ENCODE measurements at places on chromosomes 7 and 10.

GRCh38 chr7:96328016-96328415 lies 6.1 kb upstream of the SLC25A13 start:
- DNase-seq, result no peak

DNA sequence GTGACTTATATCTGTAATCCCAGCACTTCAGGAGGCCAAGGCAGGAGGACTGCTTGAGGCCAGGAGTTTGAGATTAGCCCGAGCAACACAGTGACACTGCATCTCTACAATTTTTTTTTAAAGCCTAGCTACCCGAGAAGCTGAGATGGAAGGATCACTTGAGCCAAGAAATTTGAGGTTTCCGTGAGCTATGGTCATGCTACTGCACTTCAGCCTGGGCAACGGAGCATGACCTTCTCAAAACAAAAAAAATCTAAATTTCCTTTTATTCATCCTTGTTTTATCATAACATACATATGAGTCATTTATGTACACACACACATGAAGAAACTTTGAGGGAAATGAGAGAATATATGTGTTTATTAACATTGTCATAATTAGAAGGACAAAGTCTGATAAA lies 277.5 kb upstream of the MAGI2 start:
- DNase-seq, result no peak

GRCh38 chr10:29386342-29386999 lies 97.6 kb downstream of the LYZL1 start:
- DNase-seq, result no peak

DNA sequence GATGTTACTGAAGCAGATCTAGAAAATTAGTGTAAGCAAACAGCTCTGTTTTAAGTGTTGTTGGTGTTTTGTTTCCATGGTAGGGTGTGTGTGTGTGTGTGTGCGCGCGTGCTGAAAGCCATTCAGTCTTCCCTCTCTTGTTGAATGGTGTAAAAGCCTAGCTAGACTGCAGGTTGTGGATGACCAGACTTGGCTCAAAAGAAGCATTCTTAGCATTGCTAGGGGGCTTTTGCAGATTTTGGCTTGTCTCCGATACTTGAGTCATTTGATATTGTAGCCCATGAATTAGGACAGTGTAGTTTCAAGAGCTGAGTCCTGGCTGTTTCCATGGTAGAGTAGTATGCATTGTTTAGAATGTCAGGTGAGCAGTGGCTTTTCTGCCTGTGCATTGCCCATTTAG lies 99.1 kb downstream of the SND1 start:
- DNase-seq, result no peak

DNA sequence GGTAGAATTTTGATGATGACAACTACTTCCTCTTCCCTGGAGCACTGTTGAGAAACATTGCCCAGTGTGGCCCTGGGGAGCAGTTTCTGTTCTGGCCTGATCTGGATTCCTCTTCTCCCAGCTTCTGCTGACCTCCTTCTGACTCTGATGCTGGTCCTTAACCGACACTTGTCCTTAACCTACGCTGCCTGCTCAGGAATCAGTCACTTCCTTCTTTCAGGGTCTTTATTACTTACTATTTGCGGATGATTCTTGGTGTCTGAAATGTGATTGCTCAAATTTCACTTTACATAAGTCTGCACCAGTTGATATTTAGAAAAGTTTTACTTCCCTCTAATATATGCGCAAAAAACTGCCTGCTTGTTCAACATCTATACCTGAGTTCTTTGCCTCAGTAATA lies 164.1 kb downstream of the PTEN start:
- DNase-seq, result no peak

- DNase-seq, result no peak
Observed at GRCh38 chr7:120233338-120233737, 39.6 kb upstream of the KCND2 start.

GRCh38 chr10:61029411-61029810 lies 85.4 kb upstream of the RHOBTB1 start:
- no peak for DNase-seq

GRCh38 chr10:31936933-31937332 lies 8.3 kb upstream of the ARHGAP12 start:
- no peak for DNase-seq

DNA sequence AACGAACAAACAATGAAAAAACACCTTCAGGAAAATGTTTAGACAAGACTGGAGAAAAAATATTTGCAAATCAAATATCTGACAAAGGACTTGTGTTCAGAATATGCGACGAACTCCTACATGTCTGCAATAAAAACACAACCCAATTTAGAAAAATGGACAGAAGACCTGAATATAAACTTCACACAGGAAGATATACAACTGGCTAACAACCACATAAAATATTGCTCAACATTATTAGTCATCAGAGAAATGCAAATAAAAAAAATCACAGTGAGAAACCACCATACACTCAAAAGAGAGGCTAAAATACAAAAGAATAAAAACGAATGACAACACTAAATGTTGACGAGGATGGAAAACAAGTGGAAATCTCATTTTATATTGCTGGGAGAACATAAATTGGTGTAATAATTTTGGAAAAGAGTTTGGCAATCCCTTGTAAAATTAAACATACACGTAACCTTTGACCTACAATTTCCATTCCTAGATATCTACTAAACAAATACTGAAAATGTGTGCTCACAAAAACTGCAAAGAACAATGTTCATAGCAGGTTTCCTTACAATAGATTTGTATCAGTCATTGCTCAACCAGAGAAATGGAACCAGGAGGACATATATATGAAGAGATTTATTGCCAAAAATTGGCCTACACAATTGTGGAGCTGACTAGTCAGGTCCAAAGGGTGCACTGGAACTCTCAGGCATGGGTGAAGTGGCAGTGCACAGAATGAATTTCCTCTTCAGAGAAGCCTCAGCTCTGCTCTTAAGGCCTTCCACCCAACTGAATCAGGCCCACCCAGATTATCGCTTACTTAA lies 82.9 kb upstream of the OGDHL start:
- DNase-seq, result no peak

GRCh38 chr10:85920311-85920710 lies 446.3 kb downstream of the GRID1 start:
- DNase-seq, result no peak

- DNase-seq, result no peak
Observed at GRCh38 chr10:62466590-62466989, 92.4 kb downstream of the ZNF365 start.

DNA sequence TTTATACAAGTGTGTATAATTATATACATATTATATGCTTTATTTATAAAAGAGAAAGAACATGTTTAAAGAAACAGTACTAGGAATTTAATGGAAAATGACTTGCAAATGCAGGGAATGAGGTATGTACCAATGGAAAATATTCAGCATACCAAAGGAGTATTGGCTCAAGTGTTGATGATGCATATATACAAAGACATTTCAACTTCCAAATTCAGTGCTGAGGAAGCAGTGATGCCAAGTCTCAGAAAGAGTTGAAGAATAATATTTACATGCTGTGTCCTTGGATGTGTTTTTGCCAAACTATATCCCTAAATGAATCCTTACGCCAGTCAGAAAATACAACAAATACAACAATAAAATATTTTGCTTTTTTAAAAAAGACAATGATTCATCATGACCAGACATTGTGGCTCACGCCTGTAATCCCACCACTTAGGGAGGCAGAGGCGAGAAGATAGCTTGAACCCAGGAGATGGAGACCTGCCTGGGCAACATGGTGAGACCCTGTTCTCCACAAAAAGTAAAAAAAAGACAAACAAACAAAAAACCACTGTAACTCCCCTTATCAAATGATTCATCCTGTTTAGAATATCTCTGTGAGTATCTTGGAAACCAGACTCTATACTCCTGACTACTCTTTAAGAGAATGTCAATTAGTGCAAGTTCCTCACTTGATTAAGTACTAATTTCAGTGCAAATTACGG lies 157.2 kb downstream of the CHRM2 start:
- no peak for DNase-seq

DNA sequence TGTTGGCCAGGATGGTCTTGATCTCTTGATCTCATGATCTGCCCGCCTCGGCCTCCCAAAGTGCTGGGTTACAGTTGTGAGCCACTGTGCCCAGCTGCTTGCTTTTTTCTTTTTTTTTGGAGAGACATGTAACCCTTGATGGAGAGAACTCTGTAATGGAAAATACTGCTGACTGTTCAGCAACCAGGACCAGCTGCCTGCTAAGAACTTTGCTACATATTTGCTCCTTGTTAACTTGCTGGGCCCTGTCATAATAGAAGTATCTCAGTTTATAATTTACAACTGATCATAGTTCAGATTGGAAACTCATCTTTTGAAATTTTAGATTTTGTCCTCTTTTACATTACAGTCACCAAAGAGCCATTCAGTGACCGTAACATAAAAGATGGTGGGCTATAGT lies 34.9 kb downstream of the TASOR2 start:
- DNase-seq, result no peak

- no peak for DNase-seq
Observed at GRCh38 chr7:155339474-155339873, 41.8 kb downstream of the INSIG1 start.

- no peak for DNase-seq
Observed at GRCh38 chr7:78967046-78967445, 486.4 kb downstream of the MAGI2 start.

DNA sequence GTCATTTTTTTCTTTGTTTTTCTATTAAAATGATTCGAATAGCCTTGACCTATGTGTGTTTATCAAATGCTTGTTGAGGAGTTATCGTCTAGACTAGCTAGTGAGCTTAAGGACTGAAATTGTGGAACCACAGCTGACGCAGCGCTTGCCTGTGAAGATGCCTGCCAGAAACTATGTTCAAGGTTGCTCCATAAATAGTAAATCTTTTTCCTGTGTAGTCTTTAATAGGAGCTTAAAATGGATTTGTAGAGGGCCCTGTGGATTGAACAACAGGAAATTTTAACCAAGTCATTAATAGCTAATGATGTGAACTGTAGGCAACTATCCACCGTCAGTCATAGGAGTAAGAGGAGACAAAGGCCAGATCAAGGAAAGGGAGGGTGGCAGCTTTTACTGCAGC lies 145.1 kb downstream of the GNAI1 start:
- DNase-seq, result no peak

GRCh38 chr10:128065881-128066534 lies 60.2 kb downstream of the MKI67 start:
- DNase-seq, result no peak

GRCh38 chr10:11109590-11109989 lies 91.9 kb downstream of the CELF2 start:
- no peak for DNase-seq

- no peak for DNase-seq
Observed at GRCh38 chr7:40133561-40134427, 628 bp downstream of the MPLKIP start.

- DNase-seq, result no peak
Observed at GRCh38 chr7:149878523-149878921, 4.8 kb downstream of the ATP6V0E2 start.

GRCh38 chr10:46020344-46020657 lies 10.1 kb downstream of the NCOA4 start:
- no peak for DNase-seq

DNA sequence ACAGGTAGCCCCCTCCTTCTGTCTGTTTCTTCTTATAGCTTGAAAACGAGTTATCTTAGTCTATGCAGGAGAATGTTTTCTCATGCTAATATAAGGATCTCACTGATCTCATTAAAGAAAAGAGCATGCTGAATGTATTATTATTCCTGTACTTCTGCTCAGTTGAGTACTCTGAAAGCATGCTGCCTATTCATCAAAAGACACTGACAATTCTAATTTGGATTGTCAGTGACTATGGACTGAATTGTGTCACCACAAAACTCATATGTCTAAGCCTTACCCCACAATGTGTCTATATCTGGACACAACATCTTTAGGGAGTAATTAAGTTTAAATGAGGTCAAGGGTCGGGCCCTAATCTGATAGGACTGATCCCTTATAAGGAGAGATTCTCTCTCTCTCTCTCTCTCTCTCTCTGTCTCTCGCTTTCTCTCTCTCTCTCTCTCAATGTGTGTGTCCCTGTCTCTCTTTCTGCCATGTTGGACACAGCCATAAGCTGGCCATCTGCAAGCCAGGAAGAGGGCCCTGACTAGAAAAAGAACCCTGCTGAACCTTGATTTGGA lies 98.4 kb downstream of the GNAT3 start:
- no peak for DNase-seq

DNA sequence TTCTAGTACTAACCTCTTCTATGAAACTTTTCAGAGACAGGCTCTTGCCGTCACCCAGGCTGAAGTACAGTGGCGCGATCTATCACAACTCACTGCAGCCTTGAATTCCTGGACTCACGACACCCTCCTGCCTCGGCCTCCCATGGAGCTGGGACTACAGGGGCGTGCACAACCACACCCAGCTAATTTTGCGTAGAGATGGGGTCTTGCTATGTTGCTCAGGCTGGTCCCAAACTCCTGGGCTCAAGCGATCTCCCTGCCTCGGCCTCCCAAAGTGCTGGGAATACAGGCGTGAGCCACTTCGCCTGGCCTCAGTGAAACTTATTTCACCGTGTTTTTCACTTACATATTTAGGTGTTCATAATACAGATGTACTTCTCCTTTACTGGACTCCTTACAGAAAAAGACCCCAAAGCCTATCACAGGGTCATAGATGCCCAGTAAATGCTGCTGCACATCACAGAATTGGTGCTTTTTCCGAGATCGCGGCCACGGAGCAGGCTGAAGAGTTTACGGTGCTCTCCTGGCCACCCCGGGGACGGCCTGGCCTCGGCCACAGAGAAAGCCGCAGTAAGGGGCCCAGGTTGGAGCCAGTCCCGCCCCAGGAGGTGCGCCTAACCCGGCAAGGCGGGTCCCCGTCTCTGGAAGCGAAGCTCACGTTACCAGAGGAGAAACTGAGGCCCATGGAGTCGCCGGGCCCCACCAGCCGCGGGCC lies 595 bp downstream of the TBL2 start:
- no peak for DNase-seq

DNA sequence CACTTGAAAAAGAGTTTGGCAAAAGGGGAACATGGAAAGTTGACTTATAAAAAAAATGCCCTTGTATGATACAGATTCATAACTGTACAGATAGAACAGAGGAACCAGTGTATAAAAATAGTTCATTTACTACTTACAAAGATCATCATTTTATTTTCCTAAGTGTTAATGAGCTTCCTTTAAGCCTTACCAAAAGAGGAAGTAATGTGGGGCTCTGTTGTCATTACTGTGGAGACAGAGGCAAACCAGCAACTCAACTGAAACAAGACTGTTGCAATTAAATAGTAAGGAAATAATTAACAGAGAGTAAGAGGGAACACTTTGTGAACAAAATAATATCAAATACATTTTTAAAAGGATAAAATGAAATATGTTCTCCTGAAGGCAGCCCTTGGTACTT lies 526.2 kb upstream of the ADARB2 start:
- DNase-seq, result no peak

DNA sequence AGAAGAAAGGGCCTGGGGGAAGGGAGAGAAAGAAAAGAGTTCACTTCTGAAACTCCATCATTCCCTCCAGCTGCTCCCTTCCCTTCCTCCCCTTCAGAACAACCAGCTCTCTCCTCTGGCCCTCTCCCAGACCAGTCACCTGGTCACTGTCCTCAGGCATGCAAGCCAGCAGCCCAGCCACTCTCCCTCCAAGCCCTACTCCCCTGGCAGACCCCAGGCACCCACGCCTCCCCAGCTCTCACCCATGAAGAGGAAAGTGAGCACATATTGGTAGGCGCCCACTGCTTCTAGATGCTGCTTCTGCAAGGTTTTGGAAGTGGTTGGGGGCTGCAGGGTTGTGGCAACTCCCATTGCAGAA lies 353 bp downstream of the MOGAT3 start:
- DNase-seq, result no peak

- DNase-seq, result no peak
Observed at GRCh38 chr7:90910136-90910535, 314.0 kb downstream of the CDK14 start.

- no peak for DNase-seq
Observed at GRCh38 chr7:158747408-158747807, 42.8 kb upstream of the NCAPG2 start.

- no peak for DNase-seq
Observed at GRCh38 chr7:151904270-151904669, 27.4 kb upstream of the PRKAG2 start.

Data from activated T-cell treated with anti-CD3 and anti-CD28 coated beads, Interleukin-2, amount 50 U/mL, for 1 hour (primary cell).